Activated naive CD8-positive, alpha-beta T cell treated with anti-CD3 and anti-CD28 coated beads, Interleukin-2, amount 50 U/mL, for 16 hours (primary cell): ENCODE measurements at places on chromosomes 2 and 18.

GRCh38 chr2:8298783-8299182 lies 383.1 kb upstream of the ID2 start:
- no peak for DNase-seq

DNA sequence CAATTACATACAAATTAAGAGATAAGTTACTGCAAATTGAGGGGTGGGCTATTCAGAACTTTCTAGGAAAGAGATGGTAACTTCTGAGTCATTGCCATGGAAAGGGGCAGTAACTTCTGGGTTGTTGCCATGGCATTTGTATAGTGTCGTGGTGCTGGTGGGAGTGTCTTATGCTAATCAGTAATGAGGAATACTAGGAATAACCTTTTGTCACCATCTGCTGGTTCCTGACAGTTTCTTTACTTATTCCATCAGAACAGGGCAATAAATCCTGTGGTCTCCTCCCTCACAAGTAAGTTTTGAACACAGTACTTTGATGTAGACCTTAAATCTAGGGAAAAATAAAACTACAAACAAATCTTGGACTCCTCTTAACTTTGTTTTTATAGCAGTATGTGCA lies 435.4 kb downstream of the BCL11A start:
- no peak for DNase-seq

DNA sequence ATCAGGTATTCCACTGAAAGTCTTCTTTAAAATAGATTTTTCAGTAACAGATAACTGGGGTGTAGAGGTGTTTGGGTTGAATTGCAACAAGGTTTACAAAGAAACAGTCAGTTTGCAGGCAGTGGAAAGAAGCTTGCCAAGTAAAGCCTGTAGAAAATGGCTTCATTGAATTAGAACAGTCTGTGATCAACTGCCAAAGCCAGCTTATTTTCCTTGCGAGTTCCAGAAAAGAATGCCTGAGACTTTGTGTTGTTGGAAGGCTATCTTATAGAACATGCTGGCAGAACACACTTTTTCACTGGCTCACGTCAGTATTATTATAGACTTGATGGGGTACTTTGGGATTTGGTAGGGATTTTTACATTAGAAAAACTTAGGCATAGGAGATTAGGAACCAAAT lies 601.0 kb downstream of the XIRP2 start:
- DNase-seq: no peak

DNA sequence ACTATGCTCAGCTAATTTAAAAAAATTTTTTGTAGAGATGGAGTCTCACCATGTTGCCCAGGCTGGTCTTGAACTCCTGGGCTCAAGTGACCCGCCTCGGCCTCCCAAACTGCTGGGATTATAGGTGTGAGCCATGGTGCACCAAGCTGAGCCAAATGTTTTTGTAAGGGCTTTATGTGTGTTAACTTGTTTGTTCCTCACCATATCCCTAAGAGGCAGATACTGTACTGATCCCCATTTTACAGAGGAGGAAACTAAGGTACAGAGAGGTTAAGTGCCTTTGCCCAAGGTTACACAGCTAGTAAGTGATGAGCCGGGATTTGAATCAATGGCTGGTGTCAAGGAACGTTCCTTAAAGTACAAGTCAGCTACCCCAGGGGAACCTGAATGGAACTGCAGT lies 85.3 kb upstream of the KLF7 start:
- no peak for DNase-seq

- DNase-seq: no peak
Observed at GRCh38 chr2:180679693-180680092, 300.7 kb upstream of the UBE2E3 start.

- DNase-seq: no peak
Observed at GRCh38 chr2:123578016-123578415, 447.1 kb upstream of the CNTNAP5 start.

GRCh38 chr2:112166806-112167499 lies 28.8 kb downstream of the FBLN7 start:
- no peak for DNase-seq

GRCh38 chr2:43152186-43152585 lies 74.2 kb downstream of the ZFP36L2 start:
- no peak for DNase-seq

GRCh38 chr2:127841466-127842178 lies 16.3 kb downstream of the POLR2D start:
- DNase-seq: no peak

DNA sequence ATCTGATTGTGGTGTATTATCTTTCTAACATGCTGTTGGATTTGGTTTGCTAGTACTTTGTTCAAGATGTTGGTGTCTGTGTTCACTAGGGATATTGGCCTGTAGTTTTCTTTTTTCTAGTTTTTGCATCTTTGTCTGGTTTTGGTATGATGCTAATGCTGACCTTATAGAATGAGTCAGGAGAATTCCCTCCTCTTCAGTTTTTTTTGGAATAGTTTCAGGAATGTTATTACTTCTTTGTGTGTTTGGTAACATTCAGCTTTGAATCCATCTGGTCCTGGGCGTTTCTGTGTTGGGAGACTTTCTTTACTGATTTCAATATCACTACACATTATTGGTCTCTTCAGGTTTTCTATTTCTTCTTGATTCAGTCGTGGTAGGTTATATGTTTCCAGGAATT lies 124.2 kb upstream of the EPB41L5 start:
- DNase-seq: no peak

DNA sequence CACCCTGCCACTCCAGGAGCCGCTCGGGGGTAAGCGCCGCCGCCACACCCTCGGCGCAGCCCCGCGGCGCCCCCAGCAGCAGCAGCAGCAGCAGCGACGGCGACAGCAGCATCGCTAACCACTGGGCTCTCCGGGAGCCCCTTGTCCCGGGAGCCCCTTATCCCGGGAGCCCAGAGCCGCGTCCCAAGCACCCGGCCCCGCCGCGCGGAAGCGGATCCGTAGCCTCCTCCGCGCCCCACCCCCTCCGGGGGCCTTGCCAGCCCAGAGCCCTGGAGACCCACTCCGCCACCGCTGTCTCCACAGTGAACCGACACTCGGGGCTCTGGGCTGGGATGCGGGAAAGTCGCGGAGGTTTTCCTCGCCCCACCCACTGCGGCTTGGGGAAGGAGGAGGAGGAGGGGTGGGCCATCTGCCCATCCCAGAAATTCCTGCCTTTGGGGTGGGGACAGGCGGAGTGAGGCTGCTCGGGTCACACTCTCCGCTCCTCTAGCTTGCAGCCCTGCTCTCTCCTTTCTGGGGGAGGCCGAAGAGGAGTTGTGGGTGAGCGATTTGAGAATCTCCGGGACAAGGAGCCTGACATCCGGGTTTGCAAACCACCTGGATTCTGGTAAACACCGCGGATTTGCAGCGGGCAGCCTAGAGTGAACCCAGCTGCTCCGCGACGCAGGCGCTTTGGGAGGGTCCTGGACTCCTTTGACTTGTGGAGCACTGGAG lies at the start of gene PLA2R1:
Gene PLA2R1, minus strand, starts transcription at position 324 of the 714 bp plus-strand sequence. Its CDS starts 212 bp downstream, at position 112.
- no peak for DNase-seq

DNA sequence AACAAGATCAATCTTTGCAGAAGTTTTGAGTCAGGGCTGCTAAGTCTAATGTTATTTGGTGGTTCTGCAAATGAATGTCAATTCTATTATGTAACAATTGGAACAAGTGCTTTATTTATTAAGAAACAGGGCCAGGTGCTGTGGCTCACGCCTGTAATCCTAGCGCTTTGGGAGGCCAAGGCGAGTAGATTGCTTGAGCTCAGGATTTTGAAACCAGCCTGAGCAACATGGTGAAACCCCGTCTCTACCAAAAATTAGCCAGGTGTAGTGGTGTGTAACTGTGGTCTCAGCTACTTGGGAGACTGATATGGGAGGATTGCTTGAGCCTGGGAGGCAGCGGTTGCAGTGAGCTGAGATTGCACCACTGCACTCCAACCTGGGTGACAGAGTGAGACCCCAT lies 13.2 kb upstream of the RNF103 start:
- no peak for DNase-seq

DNA sequence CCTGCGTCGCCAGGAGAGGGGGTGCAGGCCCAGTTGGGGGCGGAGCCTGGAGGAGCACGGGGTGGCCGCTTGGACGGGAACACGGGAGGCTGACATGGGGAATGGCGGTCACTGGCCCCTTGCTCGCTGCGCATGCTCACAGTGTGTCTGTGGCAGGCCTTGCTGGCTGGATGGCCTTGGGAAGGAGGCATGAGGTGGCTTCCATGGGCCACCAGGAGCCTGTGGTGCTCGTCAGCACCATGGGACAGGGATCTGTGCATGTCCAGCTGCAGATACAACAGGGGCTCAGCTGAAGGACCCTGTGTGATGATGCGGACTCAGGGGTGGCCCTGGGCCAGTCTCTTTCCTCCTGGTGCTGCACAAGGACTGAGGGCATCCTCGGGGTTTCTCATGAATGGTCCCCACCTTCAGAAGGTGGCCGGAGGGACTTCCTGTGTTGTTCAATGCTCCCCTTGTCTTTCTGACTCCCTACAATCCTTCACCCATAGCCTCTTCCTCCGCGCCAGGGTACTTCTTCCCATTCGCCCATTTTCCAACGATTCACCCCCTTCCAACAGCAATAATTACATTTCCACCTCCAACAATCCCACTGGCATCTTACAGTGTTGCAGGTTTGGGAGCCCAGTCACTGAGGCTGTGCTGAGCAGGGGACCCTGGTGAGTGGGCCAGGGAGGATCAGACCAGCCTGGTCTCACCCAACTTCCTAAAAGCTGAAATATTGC lies 3.4 kb upstream of the SP140L start:
- DNase-seq: no peak

GRCh38 chr2:27942612-27943547 lies 52.4 kb downstream of the BABAM2 start:
- DNase-seq: no peak
